NCI-H1105 (cell line): ENCODE measurements at places on chromosomes 4 and X.
A peak's percentile ranks its signal among the peaks of the same experiment; 100 is the strongest.

GRCh38 chr4:39326468-39326977 lies 39.6 kb downstream of the RFC1 start:
- no peak for DNase-seq

GRCh38 chrX:115913575-115913974 lies 257.0 kb upstream of the AGTR2 start:
- no peak for DNase-seq

DNA sequence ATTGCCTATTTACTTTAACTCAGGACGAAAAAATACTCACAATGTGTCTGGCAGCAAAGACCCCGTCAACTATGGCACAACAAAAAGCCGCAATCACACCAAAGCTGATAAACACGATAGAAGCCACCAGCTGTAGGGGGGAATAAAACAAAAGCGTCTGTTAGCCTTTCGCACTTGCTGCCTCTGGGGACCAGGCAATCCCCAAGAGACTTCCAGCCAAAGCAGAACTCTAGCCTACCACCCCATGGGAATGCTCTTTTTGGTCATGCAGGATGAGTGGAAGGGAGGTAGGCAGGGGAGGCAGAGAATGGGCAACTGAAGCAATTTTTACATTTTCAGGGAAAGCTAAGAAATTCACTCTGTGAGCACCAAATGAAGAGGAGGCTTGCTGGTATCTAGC lies 20.1 kb downstream of the TMEM255A start:
- DNase-seq: no peak

DNA sequence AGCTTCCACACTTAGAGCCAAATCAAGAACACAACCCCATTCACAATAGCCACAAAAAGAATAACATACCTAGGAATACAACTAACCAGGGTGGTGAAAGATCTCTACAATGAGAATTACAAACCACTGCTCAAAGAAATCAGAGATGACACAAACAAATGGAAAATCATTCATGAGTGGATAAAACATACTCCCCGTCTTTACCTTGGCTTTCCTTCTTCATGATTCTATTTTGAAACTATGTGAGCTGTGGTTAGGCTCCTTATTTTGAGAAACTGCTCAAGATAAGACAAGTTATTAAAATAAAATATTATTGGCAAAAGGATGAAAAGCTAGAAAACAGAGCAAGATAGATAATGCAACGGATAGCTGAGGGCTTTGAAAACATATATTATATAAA lies 598.1 kb upstream of the FAT1 start:
- no peak for DNase-seq

DNA sequence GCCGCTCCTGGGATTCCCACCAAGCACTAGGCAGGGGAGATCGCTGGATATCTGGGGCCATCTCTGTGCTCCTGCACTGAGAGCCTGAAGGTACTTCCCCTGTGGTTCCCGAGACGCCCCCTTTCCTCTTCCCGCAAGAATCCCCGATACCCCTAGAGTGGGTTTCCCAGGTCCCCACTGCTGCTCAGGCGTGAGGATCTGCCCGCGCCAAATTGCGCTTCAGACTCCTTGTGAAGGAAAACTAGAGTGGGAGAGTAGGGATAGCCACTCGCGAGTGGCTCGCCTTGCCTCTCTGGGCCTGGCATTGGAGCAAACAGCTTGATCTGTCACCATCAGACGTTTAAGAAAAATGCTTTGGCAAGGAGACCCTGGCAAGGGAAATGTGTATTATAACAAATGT lies 1.5 kb downstream of the IL1RAPL2 start:
- DNase-seq: no peak

GRCh38 chrX:114390251-114390796 lies 193.6 kb upstream of the HTR2C start:
- DNase-seq: no peak

- DNase-seq: no peak
Measured at GRCh38 chr4:137934911-137935310, 307.2 kb downstream of the SLC7A11 start.

DNA sequence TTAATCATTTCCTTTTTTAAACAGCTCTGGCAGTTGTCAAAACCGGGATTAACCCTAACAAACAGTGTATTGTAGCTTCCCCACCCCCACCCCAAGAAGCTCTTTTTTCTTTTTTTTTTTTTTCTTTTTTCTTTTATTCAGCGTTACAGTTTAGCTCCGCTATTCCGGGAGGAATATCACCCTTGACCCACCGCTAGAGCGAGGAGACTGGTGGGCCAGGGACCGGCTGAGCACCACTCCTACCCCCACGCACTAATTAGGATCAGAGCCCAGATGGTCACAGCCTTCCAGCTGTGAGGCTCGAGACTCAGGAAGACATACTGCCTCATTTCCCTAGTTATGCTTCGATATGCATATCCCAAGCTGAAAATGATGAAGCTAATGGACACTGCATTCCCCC lies 2.0 kb downstream of the PARM1 start:
- no peak for DNase-seq

DNA sequence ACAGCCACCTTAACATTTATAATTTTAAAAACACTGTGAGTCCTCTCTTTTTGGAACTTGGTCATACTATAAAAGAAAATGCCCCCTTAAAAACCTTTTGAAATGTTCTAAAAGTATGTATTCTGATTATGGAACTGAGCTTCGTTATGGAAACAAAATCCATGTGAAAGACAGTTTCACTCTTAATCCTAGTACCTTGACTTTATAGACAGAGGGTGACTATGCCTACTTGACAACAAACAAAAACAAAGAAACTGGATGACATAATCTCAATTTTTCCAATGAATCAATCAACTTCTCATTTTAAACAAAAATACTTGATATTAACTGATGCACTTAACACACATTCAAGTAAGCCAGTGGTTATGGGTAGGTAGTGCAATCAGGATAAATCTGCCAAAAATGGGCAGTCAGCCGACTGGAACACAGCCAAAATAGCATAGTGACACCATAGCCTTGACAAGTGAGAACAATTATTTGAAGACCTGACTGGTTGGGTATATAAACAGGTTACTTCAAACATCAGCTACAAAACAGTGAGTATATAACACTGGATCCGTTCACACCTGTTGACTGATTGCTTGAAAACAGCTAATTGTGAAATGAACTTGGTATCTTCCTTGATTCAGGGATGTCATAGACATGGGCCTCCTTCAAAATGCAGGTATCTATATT lies 265.5 kb downstream of the PPP3CA start:
- DNase-seq: peak; percentile 18

- DNase-seq: no peak
Measured at GRCh38 chr4:187283201-187283955, 559.7 kb upstream of the FAT1 start.

DNA sequence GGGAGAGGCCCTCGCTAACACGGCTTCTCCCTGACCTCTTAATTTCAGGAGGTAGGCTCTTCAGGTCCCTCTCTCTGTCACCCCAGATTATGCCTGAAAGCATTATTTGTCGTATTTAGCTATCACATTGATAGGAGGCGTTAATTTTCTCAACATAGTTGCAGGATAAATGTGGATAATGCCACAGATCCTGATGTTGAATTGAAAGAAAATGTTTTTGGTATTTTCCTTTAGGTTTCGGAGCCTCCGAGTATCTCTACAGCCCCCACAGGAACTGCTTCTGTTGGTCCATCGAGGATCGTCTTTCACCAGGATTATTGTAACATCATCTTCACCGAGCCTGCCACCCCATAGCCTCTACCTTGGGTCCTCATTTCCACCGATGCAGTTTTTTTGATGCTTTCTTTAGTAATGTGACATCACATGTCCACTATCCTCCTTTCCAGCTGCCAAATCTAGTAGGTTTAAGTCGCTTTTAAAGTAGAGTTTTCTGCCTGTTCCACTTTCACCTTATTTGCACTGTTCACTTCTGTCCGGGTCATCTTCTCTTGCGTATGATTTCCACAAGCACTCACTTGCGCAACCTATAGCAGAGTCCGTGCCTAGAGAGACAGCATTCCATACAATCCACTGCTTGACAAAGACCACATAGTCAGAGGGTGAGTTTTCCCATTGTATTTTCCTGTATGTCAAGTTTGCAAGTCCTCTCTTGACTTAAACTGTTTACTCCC lies 665 bp downstream of the TIGD2 start:
- DNase-seq: peak; percentile 5

GRCh38 chr4:140236654-140237169 lies 82.7 kb upstream of the MAML3 start:
- no peak for DNase-seq

DNA sequence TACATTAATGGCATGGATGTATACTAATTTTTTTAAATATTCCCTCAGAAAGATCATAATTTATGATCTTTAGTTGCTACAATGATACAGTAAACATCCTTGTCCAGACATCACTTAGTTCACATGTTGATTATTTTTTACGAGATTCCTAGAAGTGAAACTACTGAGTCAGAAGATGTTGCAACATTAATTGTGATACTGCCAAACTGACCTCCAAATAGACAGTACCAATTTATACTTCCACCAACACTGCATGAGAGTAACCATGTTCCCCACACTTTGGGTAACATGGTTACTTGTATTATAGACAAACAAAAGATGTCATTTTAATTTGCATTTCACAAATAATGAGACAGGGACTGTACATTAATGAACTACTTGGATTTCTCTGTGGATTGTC lies 19.6 kb downstream of the RCHY1 start:
- DNase-seq: no peak

DNA sequence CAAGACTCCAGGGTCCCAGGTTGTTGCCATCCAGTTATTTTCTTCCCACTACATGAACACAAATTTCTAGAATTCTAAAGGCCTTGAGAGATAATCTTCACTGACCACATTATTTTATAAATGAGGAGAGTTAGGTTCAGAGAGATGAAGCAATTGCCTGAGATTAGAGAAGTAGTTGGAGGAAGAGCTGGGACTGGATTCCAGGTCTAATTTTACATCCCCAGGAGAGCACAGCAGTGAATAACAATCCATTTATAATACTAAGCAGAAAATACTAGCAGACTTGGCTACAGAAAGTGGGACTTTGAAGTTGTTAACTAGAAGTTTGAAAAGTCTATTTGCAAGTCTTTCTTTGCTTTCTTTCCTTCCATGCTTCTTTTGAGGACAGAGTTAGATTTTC lies 231.3 kb upstream of the S100G start:
- DNase-seq: no peak

DNA sequence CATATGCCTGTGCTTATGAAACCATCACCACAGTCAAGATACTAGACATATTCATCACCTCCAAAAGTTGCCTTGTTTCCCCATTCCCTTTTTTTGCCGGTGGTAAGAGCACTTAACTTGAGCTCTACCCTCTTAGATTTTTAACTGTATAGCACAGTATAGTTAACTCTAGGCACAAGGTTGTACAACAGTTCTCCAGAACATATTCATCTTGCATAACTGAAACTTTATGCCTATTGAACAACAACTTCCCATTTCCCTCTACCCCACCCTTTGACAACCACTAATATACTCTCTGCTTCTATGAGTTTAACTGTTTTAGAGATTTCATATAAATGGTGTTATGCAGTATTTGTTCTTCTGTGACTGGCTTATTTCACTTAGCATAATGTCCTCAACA lies 119.3 kb downstream of the ASB9 start:
- DNase-seq: no peak

DNA sequence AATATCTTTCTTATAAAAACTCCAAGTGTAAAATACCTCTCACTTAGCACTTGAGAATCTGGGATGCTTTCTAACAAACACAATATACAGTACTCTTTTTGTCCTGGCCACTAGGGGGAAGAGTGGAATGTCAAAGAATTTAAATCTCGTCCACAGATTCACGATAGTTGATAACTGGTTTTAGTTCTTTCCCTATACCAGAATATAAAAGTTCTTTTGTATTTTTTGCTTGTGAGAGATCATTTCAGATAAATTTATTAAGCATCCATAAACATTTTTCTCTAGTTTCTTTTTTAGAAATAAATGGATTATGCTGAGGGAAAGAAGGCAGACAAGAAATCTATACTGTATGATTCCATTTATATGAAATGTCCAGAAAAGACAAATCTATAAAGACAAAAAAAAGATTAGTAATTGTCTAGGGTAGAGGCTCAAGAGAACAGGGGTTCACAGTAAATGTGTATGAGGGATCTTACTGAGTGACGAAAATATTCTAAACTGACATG lies 50.4 kb downstream of the MGARP start:
- peak; percentile 0 for DNase-seq

DNA sequence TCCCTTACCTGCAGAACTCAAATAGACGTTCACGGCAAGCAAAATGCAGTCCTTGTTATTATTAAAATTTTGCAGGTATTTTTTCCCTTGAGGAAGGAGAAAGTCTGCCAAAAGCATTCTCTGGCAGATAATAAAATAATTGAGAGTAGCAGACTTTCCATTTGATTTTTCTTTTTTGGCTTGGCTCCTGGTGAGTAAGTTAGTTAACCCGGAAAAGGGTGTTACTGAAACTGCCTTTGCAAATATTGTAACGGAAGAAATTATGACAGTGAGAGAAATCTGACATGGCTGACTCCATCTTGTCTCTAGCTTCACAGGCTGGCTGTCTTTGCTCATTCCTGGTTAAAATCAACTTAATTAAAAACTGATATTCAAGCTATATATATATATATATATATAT lies 100.5 kb downstream of the GPR143 start:
- DNase-seq: no peak

- DNase-seq: no peak
Measured at GRCh38 chrX:12825801-12826200, 34.6 kb downstream of the PRPS2 start.

GRCh38 chr4:169059306-169060211 lies 49.5 kb upstream of the CBR4 start:
- DNase-seq: no peak

DNA sequence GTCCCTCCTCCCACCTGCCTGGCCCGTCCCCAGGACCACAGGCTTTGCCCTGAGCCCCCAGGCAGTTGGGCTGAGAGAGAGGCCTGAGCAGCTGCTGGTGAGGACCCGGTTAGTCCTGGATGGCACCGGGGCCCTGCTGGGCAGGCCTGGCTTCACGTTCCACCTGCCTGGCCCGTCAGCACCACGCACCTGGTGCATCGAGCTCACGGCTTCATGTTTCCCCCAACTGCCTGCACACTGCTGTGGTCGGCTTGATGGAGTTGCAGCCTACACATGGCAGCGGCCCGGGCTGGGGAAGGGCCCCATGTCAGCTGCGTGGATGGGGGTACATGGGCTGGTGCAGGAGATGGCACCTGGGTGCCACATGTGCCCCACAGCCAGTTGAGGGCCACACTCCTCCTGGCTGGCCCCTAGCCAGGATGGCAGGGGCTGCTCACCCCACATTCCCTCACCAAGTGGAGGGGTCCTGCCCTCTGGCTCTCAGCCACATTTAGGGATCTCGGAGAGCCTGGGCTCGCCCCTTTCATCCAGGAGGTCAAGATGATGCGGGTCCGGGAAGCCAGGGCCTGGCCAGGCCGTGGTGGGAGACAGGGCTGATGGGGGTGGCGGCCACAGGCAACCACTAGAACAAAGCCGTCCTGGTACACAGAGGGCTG lies 28.5 kb downstream of the NKX1-1 start:
- DNase-seq: no peak

DNA sequence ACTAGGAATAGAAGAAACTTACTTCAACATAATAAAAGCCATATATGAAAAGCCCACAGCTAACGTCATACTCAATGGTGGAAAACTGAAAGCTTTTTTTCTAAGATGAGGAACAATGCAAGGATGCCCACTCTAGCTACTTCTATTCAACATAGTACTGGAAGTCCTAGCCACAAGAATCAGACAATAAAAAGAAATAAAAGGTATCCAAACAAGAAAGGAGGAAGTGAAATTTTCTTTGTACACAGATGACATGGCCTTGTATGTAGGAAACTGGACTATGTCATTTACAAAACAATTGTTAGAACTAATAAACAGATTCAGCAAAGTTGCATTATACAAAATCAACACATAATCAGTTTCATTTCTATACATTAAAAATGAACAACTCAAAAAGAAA lies 25.5 kb upstream of the NXT2 start:
- DNase-seq: no peak

- no peak for DNase-seq
Measured at GRCh38 chrX:118198577-118198976, 82.0 kb upstream of the KLHL13 start.
